ENCODE measurements at places on chromosomes 1 and 21.

GRCh38 chr1:213380865-213381264, 329.8 kb downstream of the RPS6KC1 start:
- DNase-seq, result no peak

GRCh38 chr1:211559222-211560010, 19.5 kb downstream of the SLC30A1 start:
- DNase-seq, result no peak

- DNase-seq, result peak; percentile 96
Observed at GRCh38 chr1:227946624-227947385, 927 bp downstream of the WNT9A start.

DNA sequence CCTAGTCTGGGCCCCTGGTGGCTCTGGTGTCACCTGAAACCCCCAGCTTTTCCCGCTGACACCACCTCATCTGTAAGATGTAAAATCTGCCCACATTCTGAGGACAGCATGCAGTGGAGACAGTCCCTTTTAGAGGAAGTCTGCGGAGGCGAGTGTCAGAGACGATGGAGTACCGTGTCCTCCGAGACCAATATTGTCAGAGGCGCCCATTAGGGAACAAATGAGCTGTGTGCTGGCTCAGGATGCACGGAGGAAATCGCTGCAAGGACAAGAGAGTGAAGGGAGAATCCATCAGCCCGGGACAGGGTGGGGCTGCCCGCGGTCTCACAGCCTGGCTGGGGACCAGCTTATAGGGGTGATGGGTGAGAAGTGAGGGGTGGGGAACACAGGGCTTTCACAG, 214.8 kb downstream of the MATN1 start:
- no peak for DNase-seq

DNA sequence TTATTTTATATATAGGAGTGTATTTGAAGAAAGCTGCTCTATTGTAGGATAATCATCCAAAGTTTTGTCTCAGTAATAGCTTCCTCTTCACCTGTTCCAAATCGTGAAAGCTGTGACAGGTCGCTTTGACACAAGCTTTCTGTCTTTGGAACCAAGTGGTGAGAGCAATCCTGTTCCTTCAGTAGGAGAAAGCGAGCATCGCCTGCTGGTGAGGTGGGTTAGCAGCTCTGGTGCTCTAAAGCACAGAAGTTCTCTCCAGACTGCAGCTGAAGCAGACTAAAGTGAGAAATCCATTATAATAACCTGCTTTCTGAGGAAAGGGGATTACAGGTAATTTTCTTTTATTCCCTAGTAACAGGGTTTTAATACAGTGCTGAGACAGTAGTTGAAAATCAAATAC, 803.8 kb downstream of the ADGRL2 start:
- no peak for DNase-seq

- no peak for DNase-seq
Observed at GRCh38 chr1:197199923-197200271, 53.4 kb upstream of the ASPM start.

DNA sequence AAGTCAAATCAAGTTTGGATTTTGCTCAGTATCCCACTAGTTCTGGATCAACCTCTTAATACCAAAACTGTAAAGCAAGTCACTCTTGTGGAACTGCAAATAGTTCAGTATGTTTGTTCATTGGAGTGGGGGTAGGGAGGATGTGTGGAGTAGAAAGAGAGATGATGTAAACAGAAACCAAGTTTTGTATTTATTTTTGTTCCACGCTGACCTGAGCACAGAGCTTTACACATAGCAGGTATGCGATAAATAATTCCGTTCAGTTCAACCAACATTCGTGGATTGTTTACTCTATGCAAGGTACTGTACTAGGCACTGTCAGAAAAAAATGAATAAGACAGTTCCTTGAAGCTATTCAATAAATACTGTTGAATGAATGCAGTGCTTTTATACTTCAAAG, 4.5 kb upstream of the ZNF644 start:
- DNase-seq, result peak; percentile 22

- no peak for DNase-seq
Observed at GRCh38 chr1:109632671-109633346, 13.2 kb downstream of the AMPD2 start.

Data from HuH-7.5 (cell line).